ENCODE measurements at places on chromosomes 2 and 18.

- no peak for DNase-seq
These were observed 5.6 kb downstream of the ZAP70 start for GRCh38 chr2:97718942-97719341.

DNA sequence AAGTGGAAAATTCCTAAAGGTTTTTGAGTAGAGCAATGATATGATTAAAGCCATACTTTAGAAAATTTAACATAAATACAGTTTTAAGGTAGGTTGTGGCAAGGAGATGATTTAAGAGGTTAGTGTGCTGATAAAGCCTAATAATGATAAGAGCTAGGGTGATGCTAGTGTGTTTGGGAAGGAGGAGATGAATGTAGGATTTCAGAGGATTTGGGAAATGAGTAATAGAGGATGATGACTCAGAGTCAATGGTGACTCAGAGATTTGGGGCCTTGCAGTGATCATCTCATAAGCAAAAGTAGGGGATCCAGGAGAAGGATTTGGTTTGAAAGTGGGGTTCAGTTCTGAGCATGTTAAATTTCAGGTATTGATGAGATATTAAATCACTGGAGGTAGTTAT, 23.3 kb downstream of the STAMBP start:
- DNase-seq = no peak

DNA sequence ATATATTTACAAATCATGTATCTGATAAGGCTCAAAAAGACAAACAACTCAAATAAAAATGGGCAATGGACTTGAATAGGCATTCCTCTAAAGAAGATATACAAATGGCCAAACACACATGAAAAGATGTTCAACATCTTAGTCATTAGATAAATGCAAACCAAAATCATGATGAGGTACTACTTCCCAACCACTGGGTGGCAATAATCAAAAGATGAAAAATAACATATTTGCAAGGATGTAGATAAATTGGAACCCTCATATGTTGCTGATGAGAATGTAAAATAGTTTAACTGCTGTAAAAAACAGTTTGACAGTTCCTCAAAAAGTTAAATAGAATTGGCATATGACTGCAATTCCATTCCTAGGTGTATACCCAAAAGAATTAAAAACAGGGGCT, 132.3 kb downstream of the TTC32 start:
- no peak for DNase-seq

DNA sequence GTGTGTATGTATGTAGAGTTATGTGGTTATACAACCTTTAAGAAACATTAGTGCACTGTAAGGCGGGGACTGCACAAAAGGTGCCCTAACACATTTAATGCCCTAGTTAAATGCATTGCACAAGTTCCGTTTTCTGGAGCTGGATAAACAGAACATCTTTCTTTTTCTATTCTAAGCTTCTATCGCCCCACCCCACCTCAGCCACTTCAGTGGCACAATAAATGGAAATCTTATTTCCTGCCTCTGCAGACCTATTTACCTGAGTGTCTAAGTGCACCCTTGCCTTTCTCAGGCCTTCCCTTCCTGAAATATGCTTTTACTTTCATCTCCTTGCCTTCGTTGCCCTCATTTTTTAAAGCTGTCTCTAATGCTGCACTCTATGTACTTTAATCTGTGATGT, 123.5 kb downstream of the TANC1 start:
- DNase-seq = no peak

- DNase-seq = no peak
These were observed 224.5 kb downstream of the FAM210A start for GRCh38 chr18:13501891-13502290.

DNA sequence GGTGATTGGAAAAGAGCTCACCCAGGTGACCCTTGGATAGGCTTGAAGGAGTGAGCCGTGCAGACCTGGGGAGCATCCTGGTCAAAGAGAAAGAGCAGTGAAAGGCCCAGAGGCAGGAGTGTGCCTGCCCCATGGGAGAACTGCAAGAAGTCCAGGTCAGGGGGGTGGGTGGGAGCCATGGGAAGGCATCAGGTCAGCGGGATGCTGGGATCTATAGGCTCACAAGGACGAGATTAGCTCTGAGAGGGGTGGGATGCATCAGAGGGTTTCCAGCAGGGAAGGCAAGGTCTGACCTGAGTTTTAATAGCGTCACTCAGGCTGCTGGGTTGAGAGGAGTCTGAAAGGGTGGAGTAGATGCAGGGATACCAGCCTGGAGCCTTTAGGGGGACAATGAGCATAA, 158.6 kb downstream of the SMAD7 start:
- DNase-seq = no peak

DNA sequence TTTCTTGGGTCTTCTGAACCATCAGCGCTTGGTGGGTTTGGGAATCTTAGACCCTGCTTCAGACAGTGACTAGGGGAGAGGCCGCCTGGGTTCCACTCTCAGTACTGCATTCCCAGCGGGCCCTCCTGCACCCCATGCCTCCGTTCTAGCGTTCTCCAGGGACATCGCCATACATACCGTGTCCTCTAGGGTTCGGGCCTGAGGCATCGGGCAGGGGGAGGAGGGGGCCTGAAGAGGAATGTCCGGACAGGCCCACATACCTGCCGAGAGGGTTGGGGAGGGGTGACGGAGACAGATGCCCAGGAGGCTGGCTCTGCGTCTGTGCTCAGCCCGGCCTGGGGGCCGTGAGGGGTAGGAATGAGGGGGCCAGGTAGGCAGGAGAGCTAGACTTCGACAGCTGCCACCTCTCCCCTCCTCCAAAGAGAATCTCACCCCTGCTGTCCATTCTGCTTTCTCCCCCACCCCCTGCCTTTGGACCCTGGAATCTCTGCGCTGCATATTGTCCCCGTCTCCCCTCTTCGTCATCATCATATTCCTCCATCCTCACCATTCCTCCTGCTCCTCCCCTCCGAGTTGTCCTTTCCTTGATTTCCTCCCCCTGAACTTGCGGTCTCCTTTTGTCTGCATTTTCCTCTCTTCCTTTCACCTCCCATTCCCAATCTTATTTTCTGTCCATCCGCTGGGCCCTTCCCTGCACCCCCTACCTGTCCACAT, 7.8 kb upstream of the WNT10A start:
- DNase-seq = no peak

DNA sequence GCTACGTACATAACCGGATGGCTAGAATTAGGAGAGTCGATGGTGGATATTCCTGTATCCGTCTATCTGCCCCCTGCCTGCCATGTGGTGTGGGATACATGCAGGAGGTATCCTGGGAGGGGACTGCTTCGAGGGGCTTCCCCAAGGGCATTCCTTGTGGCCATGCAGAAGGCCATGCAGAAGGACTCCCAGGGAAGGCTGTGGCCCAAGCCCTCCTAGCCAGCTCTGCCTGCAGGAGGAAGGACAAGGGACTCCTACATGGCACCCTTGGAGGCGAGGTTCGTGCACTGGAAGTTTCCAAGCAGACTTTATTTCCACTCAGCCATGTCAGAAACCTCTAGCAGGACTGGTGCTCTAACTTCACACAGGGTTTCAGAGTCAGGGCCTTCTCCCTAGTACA, 136.1 kb downstream of the KLHL29 start:
- DNase-seq = no peak

DNA sequence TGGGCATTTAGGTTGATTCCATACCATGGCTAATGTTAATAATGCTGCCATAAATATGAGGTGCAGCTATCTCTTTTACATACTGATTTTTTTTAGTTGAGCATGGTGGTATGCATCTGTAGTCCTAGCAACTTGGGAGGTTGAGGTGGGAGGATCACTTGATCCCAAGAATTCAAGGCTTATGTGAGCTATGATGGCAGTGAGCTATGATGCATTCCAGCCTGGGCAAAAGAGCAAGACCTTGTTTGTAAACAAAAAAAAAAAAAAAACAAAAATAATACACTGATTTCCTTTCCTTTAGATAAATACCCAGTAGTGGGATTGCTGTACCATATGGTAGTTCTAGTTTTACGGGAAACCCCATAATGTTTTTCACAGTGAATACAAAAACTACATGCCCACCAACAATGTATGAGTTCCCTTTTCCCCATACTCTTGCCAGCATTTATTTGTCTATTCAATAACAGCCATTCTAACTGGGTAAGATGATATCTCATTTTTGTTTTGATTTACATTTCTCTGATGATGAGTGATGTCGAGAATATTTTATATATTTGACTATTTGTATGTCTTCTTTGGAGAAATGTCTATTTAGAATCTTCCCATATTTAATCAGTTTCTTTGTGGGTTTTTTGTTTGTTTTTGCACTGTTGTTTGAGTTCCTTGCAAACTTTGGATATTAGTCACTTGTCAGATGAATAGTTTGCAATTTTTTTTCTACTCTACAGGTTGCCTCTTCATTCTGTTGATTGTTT, 281.0 kb upstream of the KYNU start:
- DNase-seq = no peak
